ENCODE measurements at places on chromosomes 13 and 19.

DNA sequence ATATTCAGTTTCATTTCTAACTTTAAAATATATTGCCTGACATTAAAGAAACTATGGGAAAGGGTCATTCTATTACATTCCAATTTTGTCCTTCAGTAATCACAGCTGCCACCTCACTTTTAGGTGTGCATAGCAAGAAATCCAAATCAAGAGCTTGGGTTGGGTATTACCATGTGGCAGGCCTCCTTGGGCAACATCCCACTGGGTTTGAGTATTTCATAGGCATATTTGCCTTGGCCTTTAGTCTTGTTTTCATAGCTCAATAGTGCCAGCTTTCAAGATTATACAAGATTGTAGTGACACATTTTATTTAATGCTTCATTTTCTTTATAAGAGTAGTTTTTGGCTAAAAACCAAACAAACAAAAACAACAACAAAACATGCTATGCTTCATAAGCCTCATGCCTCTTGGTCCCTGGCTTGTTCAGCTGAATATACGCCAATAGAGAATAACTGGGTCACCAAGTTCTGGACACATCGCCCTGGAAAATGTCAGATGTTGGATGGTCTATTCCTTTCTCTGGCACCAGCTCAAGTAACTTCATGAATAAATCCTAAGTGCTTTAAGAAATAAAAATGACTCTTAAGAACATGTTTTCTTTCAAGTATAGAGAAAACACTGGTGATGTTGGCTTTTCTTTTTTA lies 167.4 kb upstream of the STARD13 start:
- DNase-seq: no peak

DNA sequence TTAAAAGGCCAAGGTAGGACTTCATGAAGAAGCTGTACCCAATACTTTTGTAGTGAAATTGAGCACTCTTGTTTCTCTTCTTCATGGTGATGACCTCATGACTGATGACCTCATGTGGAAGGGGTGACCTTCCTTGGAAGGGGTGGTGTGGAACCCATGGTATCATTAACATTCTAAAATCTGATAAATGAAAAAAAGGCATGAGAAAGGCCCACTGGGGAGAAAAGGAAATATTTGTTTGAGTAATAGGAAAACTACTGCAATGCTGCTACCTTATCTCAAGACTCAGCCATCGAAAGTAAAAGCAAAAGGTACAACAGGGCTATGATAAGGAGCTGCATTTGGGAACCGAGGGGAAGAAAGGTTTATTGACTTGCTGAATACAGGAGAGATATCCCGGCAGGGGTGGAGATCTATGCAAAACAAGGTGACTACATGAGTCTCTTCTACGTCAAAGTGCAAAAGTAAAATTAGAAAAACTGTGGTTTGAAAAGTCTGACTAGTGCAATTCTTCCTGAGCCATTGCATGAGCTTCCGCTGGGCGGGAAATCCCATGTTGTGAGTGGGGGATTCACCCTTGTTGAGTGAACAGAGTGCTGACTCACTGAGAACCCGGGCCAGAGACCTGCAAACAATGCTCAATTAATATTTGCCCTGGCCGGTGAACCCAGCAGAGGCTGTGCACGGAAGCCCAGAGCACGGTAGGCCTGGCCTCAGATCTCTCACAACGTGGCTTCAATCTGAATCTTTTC lies 138.9 kb upstream of the RFC3 start:
- no peak for DNase-seq

DNA sequence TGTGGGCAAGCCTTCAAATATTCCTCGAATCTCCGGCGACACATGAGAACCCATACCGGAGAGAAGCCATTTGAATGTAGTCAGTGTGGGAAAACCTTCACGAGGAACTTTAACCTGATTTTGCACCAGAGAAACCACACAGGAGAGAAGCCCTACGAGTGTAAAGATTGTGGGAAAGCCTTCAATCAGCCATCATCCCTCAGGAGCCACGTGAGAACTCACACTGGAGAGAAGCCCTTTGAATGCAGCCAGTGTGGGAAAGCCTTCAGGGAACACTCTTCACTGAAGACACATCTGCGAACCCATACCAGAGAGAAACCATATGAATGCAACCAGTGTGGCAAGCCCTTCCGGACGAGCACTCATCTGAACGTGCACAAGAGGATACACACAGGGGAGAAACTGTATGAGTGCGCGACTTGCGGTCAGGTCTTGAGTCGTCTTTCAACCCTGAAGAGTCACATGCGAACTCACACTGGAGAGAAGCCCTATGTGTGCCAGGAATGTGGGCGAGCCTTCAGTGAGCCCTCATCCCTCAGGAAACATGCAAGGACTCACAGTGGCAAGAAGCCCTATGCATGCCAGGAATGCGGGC lies 28.8 kb downstream of the ZNF333 start:
- DNase-seq: no peak

GRCh38 chr19:41787055-41787454 lies 9.3 kb upstream of the CEACAM3 start:
- no peak for DNase-seq

DNA sequence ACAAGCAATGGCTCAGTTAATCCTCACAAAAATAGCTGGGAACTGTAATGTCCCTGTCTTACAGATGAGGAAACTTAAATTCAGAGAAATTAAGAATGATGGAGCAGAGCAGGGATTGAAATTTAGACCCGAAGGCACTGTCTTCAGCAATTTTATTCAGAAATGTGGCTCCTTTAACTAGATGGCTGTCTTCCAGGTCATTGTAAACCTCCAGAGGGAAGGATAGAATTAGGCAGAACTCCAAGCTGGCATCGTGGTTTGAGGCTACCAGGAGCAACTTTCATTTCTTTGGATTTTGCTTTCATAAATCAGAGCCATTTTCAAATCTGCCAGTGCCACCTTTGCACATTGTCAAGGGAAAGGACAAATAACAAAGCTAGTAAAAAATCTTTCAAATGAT lies 339.0 kb downstream of the DCT start:
- DNase-seq: no peak

DNA sequence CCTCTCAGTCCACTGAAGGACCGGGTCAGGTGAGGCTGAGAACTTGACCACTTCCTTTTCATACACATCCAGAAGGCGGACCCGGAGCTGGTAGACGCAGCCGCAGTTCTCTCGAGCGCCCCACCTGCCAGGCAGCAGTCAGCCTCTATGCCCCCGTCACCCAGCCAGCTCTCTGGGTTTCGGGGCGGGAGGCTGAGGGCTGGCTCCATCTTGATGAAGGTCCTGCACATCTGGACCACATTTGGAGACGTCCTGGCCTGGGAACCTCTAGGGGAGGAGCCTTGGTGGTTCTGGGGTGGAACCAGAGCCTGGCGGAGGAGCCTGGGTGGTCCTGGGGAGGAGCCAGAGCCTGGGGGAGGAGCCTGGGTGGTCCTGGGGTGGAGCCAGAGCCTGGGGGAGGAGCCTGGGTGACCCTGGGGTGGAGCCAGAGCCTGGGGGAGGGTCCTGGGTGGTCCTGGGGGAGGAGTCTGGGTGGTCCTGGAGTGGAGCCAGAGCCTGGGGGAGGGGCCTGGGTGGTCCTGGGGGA lies 14.3 kb downstream of the MRPS12 start:
- no peak for DNase-seq

DNA sequence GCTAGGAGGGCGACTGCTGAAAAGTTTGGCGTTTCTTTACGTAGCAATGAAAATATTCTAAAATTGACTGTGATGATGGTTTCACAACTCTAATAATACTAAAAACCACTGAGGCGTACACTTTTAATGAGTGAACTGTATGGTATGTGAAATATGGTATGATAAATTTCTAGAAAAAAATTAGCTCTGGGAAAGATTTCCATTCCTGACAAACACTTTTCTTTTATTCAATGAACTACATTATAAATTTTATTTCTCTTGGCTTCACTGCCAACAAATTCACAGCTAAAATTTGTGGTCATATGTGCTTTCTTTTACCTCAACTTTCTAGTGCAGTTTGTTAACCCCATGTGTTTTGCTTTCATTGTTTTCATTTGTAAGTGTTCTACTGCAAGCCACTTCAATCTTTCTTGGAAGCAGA lies 11.1 kb downstream of the ZC3H13 start:
- DNase-seq: no peak

DNA sequence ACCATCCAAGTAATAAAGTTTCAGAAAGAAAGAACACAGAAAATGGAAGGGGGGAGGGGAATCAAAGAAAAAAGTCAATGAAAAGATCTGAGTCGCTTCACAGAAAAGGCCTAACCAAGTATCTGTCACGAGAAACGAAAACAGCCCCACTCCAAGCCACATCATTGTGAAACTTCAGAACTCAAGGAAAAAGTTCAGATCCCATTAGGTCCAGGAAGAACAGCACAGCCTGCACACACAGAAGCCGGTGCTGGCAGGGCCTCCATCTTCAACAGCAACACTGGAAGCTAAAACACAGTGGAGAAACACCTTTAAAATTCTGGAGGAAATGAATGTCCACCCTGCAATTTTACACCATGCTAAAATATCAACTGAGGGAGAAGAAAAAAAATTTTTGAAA lies 8.0 kb downstream of the STK24 start:
- no peak for DNase-seq

DNA sequence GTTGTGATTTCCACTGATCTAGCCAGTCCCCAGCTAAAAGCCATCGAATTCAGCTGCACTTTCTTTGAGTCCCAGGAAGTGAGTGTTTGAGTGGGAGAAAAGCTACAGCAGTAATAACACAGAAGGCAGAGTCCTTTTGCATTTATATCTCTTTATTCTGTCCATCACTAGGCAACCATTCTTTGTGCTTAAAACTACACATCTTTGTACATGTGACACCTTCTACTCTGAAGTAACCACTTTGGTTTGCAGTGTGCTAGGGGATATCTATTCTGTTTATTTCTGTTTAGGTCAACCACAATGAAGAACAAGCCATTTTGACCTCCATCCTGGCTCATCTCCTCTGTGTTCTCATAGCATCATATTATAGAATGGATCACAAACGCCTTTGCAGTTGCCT lies 226.0 kb upstream of the SERP2 start:
- DNase-seq: no peak

All from ecto neural progenitor cell (in vitro differentiated cells).